CD4-positive, alpha-beta T cell treated with Interleukin-21 for 1 hour (primary cell): ENCODE measurements at places on chromosomes 16 and 17.
A peak's percentile ranks its signal among the peaks of the same experiment; 100 is the strongest.

DNA sequence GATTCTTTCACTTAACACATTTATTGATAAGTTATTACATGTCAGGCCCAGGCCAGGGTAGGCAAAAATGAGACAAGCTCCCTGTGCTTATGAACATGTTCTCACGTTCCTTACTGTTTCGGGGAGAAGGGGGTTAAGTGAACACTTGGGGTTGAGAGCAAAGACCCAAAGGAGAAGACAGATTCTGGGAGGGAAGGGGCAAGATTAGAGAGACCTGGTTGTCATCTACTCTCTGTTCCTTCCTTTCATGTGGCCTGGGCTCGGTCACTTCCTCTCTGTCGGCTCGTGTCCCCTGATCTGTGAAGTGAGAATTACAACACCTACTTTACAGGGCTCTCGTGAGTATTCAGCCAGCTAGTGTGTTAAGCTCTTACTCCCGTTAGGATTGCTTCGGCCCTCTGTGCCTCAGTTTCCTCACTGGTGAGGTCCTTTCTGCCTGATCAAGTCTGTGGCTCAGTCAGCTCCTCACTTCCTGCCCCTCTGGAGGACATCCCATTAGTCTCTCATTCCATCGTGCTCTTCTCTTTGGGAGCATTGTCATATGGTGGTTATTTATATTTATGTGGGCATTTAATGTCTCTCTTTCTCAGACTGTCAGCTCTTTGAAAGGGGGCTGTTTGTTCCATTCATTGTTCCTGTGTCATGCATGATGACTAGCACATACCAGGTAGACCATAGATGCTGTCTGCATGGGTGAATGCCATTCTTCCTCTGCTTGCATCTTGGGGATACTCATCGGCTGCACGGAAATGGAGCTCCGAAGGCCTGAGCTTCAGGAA lies 38.9 kb downstream of the PLCG2 start:
- DNase-seq: peak; percentile 46

DNA sequence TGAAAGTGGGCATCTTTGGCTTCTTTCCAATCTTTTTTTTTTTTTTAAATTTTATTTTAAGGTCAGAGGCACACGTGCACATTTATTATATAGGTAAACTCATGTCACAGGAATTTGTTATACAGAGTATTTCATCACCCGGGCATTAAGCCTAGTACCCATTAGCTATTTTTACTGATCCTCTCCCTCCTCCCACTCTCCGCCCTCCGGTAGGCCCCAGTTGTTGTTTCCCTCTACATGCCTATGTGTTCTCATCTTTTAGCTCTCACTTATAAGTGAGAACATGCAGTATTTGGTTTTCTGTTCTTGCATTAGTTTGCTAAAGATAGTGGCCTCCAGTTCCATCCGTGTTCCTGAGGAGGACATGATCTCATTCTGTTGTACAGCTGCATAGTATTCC lies 108.5 kb downstream of the CYB561 start:
- DNase-seq: no peak

- DNase-seq: no peak
Measured at GRCh38 chr17:80796430-80796861, 195.2 kb upstream of the CHMP6 start.

- peak; percentile 92 for DNase-seq
Measured at GRCh38 chr17:75785016-75785890, 647 bp downstream of the UNK start.

GRCh38 chr17:42203354-42203753 lies 9.1 kb upstream of the GHDC start:
- no peak for DNase-seq

DNA sequence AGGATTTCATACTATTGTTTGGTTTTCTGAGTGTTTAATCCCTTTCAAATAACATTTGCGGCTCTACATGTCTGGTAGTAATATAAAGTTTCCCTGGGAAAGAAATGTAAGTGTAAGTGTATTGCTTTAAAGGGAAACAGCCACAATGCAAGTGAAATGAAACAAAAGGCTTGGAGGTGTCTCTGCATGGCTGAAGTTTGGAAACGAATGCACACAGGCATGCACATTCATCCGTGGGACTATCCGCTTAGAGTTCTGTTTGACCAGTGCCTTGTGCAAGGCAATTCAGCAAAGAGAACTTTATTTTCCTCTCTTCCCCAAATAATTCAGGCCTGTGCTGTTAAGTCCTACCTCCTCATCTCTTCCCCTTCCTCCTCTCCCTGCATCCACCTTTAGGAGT lies 56.1 kb upstream of the MRTFB start:
- DNase-seq: no peak

- DNase-seq: no peak
Measured at GRCh38 chr17:28397275-28397674, 8.7 kb downstream of the SLC46A1 start.
